NCI-H524 treated with DMSO at 0.1 percent for 48 hours (cell line): ENCODE measurements at places on chromosomes 5 and 9.

GRCh38 chr5:6744841-6745705 is 31.8 kb downstream of the TENT4A start:
- no peak for DNase-seq

- no peak for DNase-seq
These were observed 46.4 kb upstream of the CHD1 start for GRCh38 chr5:98975223-98975622.

GRCh38 chr9:121620777-121621449 is 30.5 kb upstream of the DAB2IP start:
- DNase-seq: peak; percentile 21

GRCh38 chr5:114223866-114224265 is 138.0 kb upstream of the KCNN2 start:
- DNase-seq: no peak

DNA sequence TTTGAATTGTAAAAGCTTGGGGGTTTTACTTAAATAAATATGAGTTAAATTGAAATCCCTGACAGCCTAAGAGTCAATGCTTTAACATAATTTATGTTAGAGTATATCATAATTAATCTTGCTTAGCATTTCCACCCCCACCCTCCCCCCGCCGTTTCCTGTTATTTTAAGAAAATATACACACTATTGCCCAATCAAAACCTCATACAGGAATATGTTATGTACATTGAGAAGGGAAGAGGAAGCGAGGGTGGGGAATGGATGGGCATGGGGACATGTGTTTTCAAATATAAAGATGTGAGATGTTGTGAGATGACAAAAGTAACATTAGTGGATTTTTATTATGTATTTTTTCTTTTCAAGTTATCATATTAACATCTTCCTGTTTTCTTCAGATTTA is 561.1 kb upstream of the MEF2C start:
- no peak for DNase-seq

- DNase-seq: no peak
These were observed 44.2 kb downstream of the NKD2 start for GRCh38 chr5:1052641-1053390.

DNA sequence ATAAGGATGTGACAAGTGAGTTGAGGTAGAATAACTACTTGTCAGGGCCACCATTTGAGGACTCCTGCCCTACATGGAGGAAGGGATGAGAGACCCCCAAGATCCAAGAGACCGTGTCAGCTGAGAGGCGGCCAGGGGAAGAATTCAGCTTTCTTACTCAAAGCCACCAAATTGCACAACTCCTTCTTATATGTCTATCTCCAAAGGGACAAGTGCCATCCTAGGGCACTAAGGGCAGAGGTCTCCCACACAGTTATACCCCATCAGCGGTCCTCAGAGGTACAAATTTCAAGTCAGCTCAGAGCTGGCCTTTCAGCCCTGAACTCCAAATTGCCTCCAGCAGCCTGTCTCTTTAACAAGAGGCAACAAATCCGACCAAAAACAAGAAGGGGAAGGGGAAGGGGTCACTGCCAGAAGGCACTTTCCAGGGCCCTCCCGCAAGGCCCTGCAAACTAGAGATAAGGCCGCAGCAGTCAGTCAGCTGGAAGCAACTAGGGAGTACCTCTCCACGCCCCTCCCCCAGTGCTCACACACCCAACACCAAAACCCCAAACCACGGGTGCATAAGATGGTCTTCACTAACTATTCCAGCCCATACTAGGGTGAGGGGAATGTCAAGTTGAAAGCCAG is 6.1 kb upstream of the STOML2 start:
- no peak for DNase-seq
